Panc1 (cell line): ENCODE measurements at places on chromosomes 2 and 18.

- no peak for DNase-seq
- no peaks in the 10 kb centered on the region for H3K36me3 ChIP-seq
- H3K4me1 ChIP-seq, result no peaks in the 10 kb centered on the region
- no peak overlapping the region for H3K4me3 ChIP-seq
These were observed 132.8 kb upstream of the TTC39C start for GRCh38 chr18:23881778-23882177.

GRCh38 chr2:11901351-11902069 lies 155.1 kb downstream of the LPIN1 start:
- H3K4me1 ChIP-seq, result no peaks in the 10 kb centered on the region
- no peak for DNase-seq
- H3K36me3 ChIP-seq, result no peaks in the 10 kb centered on the region
- H3K4me3 ChIP-seq, result no peak overlapping the region

GRCh38 chr18:48036226-48036625 lies 105.8 kb upstream of the SMAD2 start:
- DNase-seq, result no peak
- no peaks in the 10 kb centered on the region for H3K27me3 ChIP-seq
- H3K27ac ChIP-seq, result no peak overlapping the region
- H3K4me3 ChIP-seq, result no peak overlapping the region
- H3K36me3 ChIP-seq, result no peaks in the 10 kb centered on the region
- H3K4me1 ChIP-seq, result no peaks in the 10 kb centered on the region

GRCh38 chr2:65121-65520 lies 18.8 kb upstream of the FAM110C start:
- H3K36me3 ChIP-seq, result no peaks in the 10 kb centered on the region
- no peaks in the 10 kb centered on the region for H3K4me1 ChIP-seq
- no peak for DNase-seq

- H3K36me3 ChIP-seq, result no peaks in the 10 kb centered on the region
- no peak overlapping the region for H3K4me3 ChIP-seq
- no peak for DNase-seq
- H3K4me1 ChIP-seq, result no peaks in the 10 kb centered on the region
These were observed 71.2 kb upstream of the DOCK10 start for GRCh38 chr2:225113371-225114015.
